T-helper 1 cell treated with Interleukin-12 subunit alpha and Interleukin-12 subunit beta and Interleukin-4 antibody, amounts not matched to agents 30 ng/mL and 1 ng/mL, for 36 hours (primary cell): ENCODE measurements at places on chromosomes 3 and 15. TPM values are rescaled to one million over a fixed set of nuclear protein-coding genes. Genes with fewer than 3 reads are reported as not detected.

ZMYND10 gene
- 1.2 and 1.6 TPM in 2 replicates for total RNA-seq

ZDHHC23 gene
- total RNA-seq = 1.8 TPM in 2 replicates

KNG1 gene
- not detected in 2 replicates for total RNA-seq

SHC4 gene
- total RNA-seq = 1.6 TPM in 2 replicates

TMEM202 gene
- not detected in 2 replicates for total RNA-seq
